ENCODE measurements at places on chromosomes 5 and 9.

GRCh38 chr5:149217803-149218155 lies 53.9 kb upstream of the AFAP1L1 start:
- no peak for DNase-seq

DNA sequence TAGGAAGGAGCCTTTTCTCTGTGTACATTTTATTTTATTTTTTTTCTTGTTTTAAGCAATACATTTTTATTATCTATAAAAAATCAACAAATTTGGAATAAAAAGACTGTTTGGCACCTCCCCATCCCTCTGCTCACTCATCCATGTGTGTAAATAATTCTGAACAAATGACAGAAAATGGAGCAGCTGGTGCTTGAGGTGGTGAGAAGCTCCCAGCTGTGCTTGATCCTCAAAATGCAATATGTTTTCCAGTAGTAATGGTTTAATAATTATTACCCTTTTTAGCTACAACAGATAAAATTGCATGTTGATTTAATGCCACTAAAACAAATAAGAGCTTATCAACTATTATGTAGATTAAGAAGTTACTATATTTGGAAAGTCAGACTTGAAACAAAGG lies 132.5 kb downstream of the CDH18 start:
- no peak for DNase-seq

GRCh38 chr5:172554562-172554961 lies 86.5 kb upstream of the NEURL1B start:
- DNase-seq: no peak

- no peak for DNase-seq
Measured at GRCh38 chr5:88883059-88883835, at the start of gene MEF2C. Gene MEF2C (minus strand): TSS chr5:88883184. CDS start chr5:88823788, 59,396 bp downstream.

DNA sequence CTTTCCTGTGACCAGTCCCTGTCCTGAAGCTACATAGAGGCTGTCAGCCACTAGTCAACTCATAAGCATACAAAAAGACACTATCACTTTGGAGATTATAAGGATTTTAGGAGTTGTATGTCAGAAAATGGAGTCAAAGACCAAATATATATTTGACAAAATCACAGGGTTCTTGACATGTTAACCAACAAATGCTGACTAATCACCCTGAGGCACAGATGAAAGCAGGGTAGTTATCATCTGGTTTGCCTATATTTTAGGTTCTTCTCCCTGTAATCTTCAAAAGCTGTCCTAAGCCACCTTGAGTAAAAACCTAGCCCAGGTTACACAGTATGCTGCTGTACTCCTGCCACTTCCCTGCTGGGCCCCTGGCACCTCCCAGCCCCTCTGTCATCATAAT lies 64.7 kb upstream of the ERCC6L2 start:
- DNase-seq: no peak

- no peak for DNase-seq
Measured at GRCh38 chr9:89850153-89850552, 245.3 kb downstream of the GADD45G start.

DNA sequence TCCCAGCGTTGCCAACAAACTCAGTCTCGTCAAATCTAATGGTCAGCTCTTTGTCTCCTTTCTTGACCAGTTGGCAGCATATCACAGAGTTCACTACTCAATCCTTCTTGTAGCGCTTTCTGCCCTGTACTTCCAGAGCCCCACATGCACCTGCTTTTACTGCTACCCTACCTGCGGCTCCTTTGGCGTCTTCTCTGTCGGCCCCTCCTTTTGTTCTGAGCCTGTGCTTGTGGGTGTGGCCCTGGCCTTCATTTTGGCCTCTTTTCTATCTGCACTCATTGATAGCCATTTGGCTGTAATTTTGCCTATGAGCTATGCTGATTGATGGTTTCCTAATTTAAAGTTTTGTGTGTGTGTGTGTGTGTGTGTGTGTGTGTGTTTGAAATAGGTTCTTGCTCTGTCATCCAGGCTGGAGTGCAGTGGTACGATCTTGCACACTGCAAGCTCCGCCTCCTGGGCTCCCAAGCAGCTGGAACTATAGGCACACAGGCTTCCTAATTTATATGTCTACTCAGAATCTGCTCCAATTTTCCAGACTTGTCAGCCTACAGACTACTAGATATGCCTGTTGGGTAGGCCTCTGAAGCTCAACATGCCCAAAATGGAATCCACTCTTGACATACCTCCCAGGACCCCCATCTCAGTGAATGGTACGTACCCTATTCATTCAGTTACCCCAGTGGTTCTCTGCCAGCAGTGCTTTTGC lies 32.3 kb downstream of the ARPC5L start:
- DNase-seq: no peak

DNA sequence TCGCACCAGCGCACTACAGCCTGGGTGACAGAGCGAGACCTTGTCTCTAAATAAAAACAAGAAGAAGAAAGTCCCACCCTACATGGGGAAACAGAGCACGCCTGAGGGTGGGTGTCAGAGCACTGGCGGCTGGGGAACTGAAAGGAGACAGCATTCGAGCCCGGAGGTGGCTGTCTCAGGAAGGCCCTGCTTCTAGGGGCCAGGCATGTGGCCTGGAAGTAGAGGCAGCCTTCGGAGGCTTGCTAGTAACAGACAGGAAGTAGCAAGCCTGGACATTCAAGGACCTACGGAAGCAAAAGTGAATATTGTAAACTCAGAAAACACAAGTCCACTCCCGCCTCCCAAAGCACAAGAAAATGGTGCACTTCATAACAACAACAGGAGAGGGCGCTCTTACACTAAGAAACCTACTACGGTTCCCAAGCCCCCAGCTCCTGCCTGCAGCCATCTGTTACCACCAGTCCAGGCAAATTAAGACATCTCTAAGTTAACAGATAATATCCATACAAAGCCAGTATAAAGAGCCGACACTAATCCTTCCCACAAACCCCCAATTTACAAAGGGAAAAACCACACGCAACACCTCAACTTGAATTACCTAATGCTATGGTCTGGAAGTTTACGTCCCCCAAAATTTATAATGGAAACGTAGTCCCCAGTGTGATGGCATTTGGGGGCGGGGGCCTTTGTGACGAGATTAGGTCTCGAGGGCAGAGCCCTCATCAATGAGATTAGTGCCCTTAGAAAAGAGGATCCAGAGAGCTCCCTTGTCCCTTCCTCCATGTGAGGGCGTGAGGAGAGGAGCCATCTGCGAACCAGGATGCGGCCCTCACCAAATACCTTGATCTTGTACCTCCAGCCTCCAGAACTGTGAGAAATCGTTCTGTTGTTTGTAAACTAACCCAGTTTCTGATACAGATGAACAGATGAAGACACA lies 7.7 kb downstream of the RASGEF1C start:
- no peak for DNase-seq

GRCh38 chr5:160450164-160450932 lies 28.7 kb downstream of the PTTG1 start:
- no peak for DNase-seq

- DNase-seq: no peak
Measured at GRCh38 chr5:147965715-147966114, 59.4 kb upstream of the C5orf46 start.

GRCh38 chr9:131704141-131704983 lies 35.5 kb downstream of the RAPGEF1 start:
- no peak for DNase-seq

DNA sequence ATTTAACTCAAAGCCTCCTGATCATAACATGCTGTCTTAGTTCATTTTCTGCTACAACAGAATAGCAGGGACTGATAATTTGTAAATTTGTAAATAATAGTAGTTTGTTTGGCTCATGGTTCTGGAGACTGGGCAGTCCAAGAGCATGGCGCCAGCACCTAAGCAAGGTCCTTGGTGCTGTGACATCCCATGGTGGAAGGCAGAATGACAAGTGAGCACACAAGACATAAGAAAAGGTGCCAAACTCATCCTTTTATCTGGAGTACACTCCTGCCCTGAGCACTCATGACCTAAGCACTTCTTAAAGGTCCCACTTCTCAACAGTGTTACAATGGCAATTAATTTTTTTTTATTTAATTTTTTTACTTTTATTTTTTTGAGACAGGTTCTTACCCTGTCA lies 16.1 kb downstream of the UBE2B start:
- no peak for DNase-seq

GRCh38 chr5:132476876-132477781 lies 13.4 kb downstream of the IRF1 start:
- DNase-seq: no peak

GRCh38 chr5:113294311-113295110 lies 140.3 kb downstream of the TSSK1B start:
- peak; percentile 49 for DNase-seq

GRCh38 chr9:108783326-108783725 lies 72.5 kb downstream of the ACTL7B start:
- no peak for DNase-seq

DNA sequence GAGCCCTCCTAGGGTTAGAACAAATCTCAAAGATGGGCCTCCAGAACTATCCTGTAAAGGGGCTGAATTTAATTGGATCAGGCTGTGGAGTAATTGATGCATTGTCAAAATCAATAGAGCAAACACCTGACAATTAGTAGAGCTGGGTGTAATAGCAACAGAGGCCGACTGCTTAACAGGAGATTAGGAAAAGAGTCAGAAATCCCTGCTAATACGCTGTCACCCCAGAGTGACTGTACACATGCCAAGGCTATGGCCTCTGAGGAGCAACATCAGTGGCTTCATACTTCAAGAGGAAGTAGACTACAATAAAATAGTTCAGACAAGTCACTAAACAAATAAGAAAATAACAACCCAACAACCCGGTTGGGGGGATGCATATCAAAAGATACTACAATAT lies 18.7 kb upstream of the GRPEL2 start:
- DNase-seq: no peak

- DNase-seq: no peak
Measured at GRCh38 chr5:126778675-126779403, 1.9 kb downstream of the LMNB1 start.

GRCh38 chr9:107249131-107249533 lies 33.9 kb upstream of the RAD23B start:
- DNase-seq: no peak

DNA sequence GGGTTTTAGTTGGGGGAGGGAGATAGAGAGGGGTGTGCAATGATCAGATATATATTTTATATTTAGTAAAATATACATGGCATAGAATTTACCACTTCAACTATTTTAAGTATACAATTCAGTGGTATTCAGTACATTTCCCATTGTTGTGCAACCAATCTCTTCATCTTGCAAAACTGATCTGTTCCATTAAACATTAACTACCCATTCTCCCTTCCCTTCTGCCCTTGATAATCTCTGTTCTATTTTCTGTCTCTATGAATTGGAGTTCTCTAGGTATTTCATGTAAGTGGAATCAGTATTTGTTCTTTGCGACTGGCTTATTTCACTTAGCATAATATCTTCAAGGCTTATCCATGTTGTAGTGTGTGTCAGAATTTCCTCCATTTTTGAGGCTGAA lies 38.6 kb downstream of the TGFBI start:
- DNase-seq: no peak

DNA sequence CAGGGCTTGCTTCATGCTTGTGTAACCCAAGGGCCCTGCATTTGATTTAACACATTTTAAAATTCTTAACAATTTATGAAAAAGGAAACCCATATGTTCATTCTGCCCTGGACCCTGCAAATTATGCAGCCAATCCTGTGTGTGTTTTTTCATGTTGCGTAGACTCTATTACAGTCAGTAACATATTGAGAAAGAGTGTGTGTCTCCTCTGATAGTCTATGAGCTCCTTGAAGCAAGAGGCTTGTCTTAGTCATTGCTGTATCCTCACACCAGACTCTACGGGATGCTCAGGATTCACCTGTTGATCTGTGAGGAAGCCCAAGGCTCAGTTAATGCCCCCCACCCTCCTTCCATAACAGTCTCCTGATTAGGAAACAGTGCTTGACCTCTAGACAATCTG lies 177.3 kb upstream of the DMAC1 start:
- DNase-seq: no peak

DNA sequence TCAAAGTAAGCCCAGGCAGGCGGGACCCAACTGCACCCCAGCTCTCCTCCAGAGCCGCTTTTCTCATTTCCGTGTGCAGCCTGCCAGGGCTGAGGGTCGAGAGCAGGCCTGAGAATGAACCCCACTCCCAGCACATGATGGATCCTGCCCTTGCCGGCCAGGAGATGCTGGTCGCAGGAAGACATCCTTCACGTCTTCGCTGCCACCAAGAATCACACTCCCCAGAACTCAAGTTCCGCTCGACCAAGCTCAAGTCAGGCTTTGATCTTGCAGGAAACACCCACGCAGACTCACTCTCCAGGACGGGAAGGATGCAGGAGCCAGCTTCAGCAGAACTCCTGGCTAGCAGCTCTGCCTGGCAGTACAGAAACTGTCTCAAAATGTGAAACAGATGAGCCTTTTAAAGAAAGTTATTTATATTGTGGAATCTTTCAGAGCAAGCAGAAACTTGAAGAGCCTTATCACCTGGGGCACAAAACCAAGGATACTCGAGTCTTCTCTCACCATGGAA lies 102.4 kb downstream of the ROR2 start:
- no peak for DNase-seq

DNA sequence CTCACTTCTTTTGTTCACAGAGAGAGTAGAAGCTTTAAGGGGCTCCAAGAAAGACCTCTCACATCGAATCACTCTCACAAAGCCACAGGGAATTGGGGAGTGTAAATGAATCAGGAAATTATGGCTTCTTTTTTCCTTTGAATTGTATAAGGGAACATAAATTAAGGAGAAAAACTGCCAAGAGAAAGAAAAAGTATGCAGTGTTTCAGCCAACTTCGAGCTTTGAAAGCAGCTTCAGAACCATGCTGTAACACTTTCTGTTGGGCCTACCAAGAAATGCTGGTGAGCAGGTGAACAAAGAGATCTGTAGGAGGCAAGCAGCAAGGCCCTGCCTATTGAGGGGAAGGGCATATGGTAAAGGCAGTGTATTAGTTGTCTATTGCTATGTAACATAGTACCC lies 33.4 kb upstream of the CTNNA1 start:
- DNase-seq: no peak

- DNase-seq: no peak
Measured at GRCh38 chr9:16032799-16033198, 480.0 kb downstream of the CCDC171 start.

GRCh38 chr9:93237540-93237939 lies 53.6 kb downstream of the WNK2 start:
- no peak for DNase-seq

All from activated CD4-positive, alpha-beta T cell treated with anti-CD3 and anti-CD28 coated beads, Interleukin-2, amount 50 U/mL, for 24 hours (primary cell).